NCI-H1105 (cell line): ENCODE measurements at places on chromosomes 1 and 21.

DNA sequence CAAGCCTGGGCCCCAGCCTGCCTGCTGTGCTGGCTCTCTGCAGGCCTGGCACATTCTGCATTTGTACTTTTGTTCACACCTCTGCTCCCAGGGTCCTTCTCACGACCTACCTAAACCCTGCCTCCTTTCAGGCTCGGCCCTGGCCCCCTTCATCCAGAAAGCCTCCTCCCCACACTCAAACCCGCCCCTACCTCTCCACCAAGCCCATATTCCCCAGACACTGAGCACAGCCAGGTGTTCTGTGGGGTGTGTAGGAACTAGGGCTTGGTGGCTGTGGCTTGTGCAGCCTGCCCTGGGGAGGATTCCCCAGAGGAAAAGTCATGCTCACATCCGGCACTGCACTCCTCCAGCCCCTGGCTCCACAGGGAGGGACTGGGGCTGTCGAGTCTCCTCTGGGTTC, 8.2 kb upstream of the MIXL1 start:
- no peak for DNase-seq

GRCh38 chr1:180646093-180646492, 14.3 kb downstream of the XPR1 start:
- no peak for DNase-seq

GRCh38 chr1:39154553-39155421, 49.7 kb upstream of the MACF1 start:
- peak; percentile 14 for DNase-seq

DNA sequence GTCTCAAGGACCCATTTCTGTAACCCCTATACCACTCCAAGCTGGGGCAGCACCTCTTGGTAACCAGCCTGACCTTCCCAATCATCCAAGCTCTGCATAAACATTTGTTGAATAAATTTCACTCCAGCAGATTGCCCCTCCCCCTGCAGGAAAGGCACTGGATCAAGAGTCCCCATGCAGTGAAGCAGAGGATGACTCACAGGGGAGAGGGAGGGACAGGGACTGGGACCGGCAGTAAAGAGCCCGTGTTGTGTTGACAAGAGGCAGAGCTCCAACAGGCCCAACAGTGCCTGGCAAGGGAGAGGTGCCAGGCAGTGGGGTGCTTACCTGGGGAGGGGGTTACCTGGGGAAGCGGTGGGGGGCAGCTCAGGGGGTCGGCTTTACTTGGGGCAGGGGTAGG, 32.3 kb downstream of the SLC9A1 start:
- no peak for DNase-seq

DNA sequence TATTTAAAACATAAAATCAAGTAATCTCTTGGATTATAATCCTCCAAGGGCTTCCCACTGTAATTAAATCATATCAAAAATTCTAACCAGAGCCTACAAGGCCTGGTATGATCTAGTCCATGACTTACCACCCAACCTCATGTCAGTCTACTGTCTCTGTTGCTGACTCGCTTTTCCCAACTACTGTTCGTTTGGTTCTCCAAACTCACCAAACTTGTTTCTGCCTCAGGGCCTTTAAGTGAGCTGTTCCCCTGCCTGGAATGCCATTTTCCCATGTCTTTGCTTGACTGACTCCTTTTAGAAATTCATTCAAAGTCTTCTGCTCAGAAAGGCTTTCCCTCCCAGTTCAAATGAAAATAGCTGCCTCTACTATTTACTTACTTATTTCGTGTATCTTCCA, 95.9 kb downstream of the ZC3H11B start:
- no peak for DNase-seq

- DNase-seq: no peak
These were observed 490.1 kb upstream of the LRRC7 start for GRCh38 chr1:69077633-69078032.

DNA sequence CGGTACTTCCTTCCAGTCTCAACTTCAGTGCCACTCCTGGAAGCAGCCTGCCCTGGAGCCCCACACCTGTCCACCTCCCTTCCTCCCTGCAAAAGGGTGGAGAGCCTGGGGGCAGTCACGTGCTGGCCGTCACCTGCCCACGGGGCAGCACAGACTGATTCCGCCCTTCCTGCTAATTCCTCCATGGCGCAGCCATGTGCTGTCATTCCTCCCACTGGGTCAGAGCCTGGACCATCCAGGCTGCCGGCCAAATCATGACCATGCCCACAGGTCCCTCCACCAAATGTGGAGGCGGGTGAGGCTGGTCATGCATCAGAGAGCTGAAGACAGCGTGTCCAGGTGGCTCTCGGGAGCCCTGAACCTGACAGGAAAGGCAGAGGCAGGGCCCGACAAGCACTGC, 24.4 kb upstream of the GPR153 start:
- no peak for DNase-seq

DNA sequence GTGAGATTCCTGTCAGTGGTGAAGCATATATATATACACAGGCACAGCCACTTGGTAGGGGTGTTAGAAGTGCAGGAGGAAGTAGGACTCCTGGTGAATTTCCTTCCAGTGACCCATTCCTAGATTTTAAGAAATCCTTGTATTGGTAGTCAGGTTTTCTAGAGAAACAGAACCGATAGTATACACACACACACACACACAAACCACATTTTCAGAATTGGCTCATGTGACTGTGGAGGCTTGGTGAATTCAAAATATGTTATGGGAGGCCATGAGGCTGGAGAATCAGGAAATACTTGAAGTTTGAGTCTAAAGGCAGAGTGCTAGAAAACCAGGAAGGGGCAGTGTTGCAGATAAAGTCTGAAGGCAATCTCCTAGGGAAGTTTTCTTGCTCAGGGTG, 114.2 kb downstream of the FCRL5 start:
- no peak for DNase-seq

DNA sequence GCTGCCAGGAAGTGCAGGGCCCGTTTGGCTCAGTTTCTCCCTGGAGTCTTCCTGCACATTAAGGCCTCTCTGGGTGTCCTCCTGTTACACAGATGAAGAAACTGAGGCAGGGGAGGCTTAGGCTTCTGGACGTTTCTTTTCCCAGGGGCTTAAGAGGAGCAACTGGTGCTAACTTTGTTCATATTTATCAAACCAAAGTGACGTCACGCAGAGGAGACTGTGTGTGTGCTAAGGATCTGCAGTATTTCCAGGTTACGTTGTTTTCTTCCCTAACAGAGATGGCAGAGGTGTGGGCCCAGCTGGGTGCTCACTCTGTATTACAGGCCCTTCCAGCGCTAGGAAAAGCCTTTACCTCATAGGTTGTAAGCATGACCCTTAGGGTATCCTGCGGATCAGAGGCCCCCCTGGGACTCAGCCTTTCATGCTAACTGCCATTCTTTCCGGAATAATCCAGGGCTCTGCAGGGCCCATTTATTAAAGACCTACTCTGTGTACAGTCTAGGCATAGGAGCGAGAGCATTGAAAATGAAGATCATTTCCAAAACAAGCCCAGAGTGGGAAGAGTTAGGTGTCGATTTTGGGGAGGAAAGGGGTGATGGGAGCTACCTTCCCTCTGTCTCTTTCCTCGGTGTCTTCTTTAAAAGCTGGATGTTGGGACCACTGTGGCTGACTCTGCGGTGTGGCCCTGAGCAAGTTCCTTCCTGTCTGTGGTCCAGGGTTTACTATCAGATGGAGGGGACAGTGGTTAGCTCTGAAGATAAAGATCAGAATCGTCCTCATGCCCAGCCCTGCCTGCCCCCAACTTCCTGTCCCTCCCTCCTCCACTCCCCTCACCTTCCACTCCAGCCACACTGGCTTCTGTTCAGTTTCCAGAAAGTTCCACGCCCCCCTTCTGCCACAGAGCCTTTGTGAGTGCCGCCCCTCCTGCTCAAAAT, 4.6 kb downstream of the AGTRAP start:
- no peak for DNase-seq

DNA sequence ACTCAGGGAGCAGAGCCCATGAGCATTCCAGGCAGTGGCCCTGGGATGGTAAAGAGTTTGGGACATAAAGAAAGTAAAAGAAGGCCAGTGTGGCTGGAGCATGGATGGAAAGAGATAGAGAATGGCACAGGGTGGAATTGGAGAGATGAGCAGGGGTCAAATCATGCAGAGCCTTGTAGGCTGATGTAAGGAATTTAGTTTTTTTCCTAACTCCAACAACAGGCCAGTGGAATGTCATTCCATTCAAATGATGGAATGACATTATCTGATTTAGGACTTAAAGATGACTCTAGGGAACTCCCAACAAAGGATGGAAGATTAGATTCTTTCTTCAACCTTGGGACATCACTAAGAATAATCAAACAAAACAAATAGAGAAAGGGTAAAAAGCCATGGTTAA, 12.8 kb upstream of the S100A2 start:
- no peak for DNase-seq

DNA sequence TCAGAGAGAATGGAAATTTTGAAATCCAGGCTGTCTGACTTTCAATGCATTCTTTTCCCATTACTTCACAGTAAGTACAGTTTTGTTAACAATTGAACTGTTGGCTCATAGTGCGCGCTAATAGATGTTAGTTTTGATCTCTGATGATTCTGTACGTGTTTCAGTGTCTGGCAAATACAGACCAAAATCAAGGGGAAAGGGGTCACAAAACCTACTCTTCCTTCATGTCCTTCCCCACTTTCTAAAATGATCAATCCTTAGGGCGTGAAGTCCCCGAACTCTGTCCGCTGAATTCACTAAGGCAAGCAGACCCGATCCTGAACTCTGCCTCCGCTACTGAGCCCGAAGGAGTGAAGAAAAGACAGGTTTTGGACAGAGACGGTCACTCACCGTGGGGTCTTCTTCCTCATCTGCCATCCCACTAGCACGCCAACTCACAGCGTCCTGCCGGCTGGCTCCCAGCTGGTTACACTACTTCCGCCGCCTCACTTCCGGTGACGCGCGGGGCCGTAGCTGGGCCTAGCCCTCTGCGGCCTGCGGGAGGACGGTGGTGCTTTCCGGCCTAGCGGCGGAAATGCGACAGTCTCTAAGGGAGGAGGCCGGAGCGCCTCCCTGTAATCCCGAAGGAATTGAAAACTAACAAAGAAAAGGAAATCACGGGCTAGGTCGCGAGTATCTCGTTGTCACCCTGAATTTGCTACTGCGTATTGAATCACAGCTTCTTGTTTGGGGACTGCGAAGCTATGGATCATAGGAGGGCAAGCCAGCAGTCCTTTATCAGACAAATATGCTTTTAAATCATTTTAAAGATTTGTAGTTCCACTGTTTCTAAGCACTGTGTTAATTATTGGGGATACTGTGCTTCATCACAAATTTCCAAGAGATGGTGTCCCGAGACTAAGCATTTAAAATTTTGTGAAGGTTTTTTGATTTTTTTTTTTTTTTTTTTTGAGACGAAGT, at the start of gene TAF13:
Gene TAF13 (minus strand): TSS at position 473 of the 960 bp plus-strand sequence. CDS start 56 bp downstream, at position 417.
- peak; percentile 91 for DNase-seq
